CD14-positive monocyte (primary cell): ENCODE measurements at places on chromosomes 6 and 20.
A peak's percentile ranks its signal among the peaks of the same experiment; 100 is the strongest.

- DNase-seq, result no peak
These were observed 34.0 kb upstream of the TRAM2 start for GRCh38 chr6:52610745-52611355.

GRCh38 chr6:147003186-147003585, 201.0 kb upstream of the STXBP5 start:
- no peak for DNase-seq

DNA sequence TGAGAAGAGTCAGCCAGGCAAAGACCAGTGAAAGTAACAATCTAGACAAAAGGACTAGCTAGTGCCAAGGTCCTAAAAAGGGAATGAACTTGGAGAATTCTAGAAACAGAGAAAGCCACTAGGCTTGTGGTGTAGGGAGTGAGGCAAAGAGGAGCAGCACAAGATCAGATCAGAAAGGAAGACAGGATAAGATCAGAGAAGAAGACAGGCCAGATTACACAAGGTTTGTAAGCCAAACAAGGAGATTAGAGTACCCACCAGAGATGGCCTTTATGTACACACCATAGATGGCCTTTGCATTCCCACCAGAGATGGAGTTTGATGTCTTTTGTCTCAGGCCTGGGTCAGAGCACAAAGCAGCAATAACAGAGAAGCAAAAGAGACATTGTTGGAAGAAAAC, 105.6 kb upstream of the PLCB4 start:
- DNase-seq, result no peak

GRCh38 chr6:40915165-40915564, 123.9 kb downstream of the UNC5CL start:
- DNase-seq, result no peak

DNA sequence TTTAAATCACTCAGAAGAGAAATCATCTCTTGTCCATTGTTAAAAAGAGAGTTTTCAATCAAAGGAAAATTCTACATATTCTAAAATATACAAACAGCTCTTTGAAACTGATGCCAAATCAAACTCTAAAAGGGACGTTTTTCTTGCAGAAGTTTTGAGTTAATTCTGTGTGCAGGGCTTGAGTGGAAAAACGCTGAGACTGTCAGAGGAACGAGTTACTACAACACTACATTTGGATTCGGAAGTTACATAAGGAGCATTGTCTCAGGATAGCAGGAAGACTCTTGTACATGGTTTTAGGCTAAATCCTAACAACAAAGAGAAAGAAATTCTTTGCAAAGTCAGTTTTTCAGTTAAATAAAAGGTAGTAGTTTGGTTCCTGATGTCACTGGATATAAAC, 155.7 kb upstream of the SUPT3H start:
- DNase-seq, result no peak

DNA sequence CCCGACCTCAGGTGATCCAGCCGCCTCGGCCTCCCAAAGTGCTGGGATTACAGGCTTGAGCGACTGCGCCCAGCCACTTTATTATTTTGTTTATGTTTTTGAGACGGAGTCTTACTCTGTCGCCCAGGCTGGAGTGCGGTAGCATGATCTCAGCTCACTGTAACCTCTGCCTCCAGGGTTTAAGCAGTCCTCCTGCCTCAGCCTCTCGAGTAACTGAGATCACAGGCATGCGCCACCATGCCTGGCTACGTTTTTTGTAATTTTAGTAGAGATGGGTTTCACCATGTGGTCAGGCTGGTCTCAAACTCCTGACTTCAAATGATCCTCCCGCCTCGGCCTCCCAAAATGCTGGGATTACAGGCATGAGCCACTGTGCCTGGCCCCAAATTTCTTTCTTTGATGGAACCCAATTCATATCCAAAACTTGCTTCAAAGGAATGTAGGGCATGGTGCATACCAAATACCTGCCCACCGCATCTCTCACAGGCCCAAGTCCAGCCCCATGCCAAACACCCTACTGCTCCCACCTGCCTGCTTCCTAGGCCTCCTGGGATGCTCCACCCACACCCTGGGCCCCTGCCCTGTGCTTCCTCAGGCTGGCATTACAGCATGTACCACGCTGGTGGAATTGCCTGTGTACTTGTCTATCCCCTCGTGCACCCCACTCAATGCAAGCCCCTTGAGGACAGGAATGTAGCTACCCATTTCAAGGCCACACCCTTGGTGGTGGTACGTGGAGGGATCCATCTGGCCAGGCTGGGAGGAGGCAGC, 4.9 kb upstream of the HMGA1 start:
- no peak for DNase-seq

GRCh38 chr6:104686550-104687175, 173.1 kb downstream of the HACE1 start:
- no peak for DNase-seq

DNA sequence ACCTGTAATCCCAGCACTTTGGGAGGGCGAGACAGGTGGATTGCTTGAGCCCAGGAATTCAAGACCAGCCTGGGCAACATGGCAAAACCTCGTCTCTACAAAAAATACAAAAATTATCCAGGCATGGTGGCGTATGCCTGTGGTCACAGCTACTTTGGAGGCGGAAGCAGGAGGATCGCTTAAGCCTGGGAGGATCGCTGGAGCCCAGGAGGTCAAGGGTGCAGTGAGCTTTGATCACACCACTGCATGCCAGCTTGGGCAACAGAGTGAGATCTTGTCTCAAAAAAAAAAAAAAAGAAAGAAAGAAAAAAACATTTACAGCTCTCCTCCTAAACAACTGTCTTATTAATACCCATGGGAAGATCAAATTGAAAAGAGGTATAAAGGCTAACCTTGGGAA, 8.8 kb upstream of the MYMX start:
- DNase-seq, result no peak

DNA sequence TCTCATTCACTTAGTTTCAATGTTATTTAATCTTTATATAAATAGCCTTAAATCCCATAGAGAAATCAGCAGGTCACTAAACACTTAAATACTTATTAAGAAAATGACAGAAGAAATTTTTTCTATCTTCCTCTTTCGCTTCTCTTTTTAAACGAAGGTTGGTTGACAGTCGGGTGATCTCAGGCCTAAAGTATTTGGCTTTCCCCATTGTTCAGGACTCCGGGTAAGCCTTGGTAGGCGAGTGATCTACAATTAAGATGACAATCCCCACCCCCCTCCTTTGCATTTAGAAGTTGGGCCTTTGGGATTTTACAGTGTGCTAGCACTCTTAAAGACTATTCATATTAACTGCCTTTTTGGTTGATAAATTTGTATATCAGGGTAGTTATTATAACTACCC, 19.7 kb upstream of the UTRN start:
- DNase-seq, result no peak

GRCh38 chr20:1811621-1812498, 83.3 kb upstream of the SIRPA start:
- DNase-seq, result no peak

DNA sequence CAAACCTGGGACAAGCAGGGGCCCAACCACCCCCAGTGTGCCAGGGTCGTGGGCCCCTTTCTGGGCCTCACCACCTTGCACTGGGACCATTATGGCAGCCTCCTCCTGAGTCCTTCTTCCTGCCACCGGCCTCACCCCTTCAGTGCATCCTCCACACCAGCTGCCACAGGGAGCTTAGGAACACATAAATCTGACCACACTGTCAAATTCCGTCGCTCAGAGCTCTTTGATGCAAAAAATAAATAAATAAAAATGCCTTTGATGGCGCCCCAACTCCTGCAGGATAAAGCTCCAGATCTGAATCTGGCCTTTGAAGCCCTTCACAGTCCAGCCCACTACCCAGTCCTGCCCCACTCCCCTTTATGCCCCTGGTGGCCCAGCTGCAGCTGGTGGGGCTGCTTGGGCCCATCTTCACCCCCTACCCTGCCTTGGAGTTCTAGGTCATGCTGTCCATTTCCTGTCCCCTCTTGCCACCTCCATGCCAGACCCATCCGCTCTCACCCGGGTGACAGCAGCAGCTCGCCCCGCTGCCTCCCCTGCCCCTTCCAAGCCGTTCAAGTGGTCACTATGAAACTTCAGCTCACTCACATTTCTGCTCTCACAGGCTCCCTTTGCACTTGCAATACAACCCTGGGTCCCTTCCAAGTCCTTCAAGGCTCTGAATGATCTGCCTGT, 16.0 kb downstream of the MYH7B start:
- no peak for DNase-seq

DNA sequence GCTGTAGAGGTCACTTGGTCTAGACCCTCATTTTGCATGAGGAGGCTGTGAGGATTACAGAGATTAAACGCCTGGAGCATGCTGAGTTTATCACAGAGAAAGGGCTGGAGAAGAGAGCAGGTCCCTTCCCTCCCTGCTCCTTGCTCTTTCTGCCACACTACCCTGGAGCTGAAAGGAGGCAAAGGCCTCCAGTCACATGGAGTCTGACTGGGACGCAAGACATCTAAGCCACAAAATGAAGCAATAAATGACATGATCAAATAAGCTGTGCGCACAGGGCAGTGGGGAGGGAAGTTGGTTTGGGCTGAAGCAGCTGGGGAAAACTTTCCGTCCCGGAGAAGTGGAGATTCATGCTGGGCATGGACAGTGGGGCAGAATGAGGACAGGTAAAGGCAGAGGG, 33.3 kb downstream of the ATXN1 start:
- DNase-seq, result peak; percentile 89

- peak; percentile 5 for DNase-seq
These were observed 264.3 kb upstream of the PLN start for GRCh38 chr6:118283766-118284165.

DNA sequence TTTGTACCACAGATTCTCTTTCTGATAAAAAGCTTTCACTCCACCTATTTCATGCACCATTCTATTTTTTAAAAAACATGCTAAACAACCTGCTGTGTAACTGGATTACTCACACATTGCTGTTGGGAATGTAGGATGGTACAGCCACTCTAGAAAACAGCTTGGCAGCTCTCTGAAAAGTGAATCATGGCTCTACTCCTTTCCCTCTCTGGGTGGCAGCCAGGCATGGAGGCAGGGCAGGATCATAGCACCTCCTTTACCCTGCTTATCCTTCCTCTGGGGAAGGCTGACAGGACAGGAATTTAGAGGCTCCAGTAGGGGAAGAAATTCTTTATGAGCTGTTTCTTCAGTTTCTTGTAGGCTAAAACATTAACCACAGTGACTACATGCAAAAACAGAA, 6.7 kb upstream of the VNN2 start:
- no peak for DNase-seq

DNA sequence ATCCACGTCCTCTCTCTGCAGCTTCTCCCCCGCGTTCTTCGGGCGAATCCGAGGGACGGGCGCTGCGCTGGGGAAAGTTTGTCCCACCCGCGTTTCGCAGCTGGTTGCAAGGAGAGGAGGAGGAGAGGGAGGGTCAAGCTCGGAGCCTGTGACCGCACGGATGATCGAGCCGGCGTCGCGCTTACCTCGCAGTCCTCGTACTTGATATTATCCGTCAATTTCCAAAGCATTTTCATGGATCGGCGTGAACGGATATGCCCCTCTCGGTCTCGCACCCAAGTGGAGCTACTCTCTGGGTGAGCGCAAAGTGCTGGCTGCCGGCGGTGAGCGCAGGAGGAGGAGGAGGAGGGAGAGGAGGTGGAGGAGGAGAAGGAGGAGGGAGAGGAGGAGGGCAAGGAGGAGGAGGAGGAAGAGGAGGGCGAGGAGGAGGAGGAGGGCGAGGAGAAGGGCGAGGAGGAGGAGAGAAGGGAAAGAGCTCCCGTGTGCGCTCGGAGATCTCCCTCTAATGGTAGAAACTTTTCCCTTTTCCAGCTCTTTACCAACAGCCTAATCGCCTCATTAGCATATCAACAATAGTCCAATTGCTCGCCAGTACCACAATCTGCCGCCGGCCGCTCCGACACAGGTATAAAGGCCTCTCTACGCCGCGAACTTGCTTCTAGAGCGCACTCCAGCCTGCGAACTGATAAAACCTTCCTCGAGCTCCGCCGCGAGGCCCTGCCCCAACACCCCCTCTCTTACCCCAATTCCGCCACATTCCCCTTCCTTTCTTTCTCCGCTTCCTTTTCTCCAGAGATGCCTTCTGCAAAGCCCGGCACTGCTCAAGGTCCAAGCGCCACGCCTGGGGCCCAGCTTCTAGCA, at the start of gene TFAP2A:
TFAP2A (minus strand) TSS at position 319 of the 861 bp plus-strand sequence; CDS start at position 236, 83 bp downstream.
- no peak for DNase-seq

DNA sequence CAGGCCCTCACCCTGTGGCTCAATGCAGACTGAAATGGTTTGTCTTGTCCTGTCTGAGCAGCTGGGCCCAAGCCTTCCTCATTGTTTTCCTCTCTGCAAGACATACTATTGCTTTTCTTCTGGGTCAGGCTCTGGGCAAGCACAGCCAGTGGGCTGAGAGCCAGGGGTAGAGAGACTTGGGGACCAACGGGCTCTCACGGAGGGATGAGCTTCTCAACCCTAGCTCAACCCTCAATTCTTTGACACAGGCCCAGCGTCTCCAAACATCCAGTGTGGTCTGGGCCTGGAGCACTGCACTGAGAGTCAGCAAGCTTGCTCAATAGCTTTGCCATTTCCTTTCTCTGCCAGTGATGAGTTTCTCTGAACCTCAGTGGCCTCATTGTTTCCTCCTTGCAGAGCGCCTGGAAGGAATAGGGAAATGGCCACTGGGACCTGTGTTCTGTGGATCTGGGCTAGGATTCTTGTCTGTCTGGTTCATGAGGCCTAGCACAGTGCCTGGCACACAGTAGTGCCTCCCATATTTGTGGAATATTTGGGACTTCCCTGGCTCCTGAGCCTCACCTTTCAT, 9.3 kb downstream of the ANGPT4 start:
- peak; percentile 47 for DNase-seq

GRCh38 chr6:38195113-38195635, 375.6 kb downstream of the ZFAND3 start:
- no peak for DNase-seq

- DNase-seq, result no peak
These were observed 89.3 kb downstream of the L3MBTL3 start for GRCh38 chr6:130107710-130108109.

- DNase-seq, result no peak
These were observed 1.6 kb downstream of the PPP1R16B start for GRCh38 chr20:38806855-38807655.

DNA sequence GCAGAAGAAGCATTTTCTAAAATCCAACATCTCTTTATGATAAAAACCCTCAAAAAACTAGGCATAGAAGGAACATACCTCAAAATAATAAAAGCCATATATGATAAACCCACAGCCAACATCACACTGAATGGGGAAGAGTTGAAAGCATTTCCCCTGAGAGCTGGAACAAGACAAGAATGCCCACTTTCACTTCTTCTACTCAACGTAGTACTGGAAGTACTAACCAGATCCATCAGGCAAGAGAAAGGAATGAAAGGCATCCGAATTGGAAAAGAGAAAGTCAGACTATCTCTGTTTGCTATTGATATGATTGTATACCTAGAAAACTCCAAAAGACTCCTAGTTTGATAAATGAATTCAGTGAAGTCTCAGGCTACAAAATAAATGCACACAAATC, 7.9 kb upstream of the CDK19 start:
- DNase-seq, result peak; percentile 29

- no peak for DNase-seq
These were observed 526.0 kb downstream of the EPM2A start for GRCh38 chr6:145209272-145209671.

DNA sequence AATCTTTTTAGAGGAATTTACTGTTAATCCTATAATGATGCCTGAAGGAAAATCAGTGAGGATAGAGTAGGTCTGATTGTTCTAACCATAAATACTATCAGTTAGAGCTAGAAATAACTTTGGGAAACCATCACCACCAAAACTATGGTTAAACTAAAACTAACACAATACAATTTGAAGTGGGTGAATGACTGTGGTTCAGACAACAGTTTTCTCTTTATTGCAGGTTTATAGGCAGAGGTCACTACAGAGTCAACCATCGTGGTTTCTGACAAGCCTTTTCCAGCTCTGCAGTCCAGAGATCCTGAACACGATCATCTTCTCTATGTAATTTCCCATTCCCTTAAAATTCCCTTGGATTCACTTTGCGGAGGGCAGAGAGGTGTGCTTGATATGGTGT, 134.3 kb downstream of the IBTK start:
- DNase-seq, result no peak
